ENCODE measurements at places on chromosomes 4 and X.

- DNase-seq: no peak
Observed at GRCh38 chrX:110133735-110134370, 130.9 kb downstream of the TMEM164 start.

GRCh38 chrX:21503593-21503992 is 129.4 kb downstream of the CNKSR2 start:
- DNase-seq: no peak

DNA sequence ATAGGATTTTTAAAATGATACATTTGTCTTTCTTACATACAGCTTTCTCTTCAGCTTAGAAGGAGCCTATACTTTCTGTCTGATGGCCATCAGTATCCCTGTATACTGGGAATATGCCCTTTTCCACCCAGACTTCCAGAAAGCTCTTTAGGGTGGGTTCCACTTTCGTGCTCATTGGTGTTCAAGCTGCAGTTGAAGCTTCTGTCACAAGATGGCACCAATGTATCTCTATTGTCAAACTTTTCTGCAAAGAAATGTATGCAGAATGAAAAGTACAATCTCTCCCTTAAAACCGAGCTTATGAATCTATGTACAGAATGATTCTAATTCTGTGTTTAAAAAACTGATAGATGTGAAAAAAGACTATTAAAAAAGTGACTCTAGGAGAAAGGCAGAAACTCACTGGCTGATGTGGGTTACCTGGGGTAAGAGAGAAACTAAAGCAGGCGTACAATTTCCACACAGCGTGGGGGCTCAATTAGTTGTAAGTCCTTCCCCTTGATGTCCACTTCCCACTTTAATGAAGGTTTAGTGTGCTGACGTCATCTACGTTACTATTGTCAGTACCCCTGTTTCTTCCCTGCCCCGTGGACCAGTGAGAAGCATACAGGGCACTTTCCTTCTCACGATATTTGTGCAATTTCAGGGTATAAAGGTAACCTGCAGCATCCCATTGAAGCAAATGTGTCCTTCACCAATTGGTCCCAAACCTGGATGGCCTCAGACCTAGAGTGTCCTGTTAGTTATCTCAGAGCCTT is 57.3 kb upstream of the TCEAL2 start:
- peak; percentile 7 for DNase-seq

GRCh38 chrX:39301036-39301435 is 499.8 kb downstream of the MID1IP1 start:
- DNase-seq: no peak

DNA sequence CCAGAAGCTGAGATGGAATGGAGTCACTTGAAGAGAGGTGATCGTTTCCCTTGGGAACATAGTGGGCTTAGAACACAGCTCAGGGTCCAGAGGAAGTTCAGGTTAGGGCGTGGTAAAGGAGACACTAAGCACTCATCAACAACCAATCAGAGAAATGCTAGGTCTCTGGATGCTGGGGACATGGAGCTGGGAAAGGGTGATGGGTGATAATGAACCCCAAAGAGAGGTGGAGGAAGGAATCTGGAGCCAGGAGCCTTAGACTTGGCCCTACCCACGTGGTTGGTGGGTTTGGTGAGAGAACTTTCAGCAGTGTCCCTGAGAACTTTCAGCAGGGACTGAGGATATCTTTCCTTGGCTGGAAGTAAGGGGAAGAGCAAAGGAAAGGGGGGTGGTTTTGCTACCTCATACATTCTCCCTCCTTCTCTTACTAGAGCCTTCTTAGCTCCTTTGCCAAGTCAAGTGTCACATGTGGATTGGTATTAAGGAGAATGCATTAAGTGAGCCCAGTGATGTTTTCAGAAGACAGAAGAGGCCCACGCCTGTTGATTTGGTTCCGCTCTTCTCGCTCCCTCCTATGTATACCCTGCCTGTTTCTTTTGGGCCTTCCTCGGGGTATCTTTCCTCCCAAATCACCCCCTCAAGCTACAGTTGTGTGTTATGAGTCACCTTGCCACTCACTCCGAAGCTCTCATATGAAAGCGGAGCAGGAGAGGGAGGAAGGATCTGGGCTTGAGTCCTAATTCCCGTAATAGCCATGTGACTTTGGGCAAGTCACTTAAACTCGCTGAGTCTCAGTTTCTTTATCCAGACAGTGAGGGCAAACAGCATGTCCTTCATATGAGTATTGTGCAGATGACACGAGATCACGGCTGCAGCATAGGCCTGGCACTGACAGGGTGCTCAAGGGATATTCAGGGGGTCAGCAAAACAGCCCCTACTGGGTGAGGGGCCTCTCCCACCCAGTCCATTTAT is 63.1 kb downstream of the TSC22D3 start:
- DNase-seq: no peak

DNA sequence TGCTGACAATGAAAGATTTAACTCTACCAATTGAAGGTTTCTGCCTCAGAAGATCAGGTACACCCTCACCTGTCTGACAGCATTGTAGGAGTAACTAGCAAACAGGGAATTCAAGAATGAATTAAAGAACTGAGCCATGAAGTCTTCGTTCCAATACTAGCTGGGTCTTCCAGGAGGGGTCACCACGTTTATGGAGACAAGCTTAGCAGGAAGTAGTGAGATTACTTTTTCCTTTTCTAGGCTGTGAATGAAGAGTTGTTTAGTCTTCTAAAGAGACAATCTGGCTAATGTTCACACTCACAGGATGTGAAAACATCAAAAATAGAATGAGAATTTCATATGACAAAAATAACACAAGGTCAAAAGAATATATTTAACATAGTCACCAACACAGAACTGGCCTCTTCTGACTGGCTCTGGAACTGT is 54.9 kb downstream of the REELD1 start:
- DNase-seq: no peak

DNA sequence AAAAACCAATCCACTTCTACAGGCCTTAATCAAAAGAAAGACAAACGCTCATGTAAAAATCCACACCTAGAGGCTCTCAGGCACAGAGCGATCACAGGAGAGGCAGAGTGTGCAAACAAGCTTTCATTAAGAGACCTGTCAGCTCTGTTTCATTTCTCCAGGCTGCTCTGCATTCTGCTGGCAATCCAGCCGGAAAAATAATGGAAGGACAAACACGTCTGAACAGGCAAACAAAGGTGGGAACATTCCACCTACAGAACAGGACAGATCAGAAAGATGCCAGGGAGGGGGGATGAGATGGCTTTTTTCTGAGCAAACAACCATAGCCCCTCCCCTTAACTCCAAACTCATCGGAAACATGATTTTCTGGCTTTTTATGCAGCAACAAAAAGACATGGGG is 9.7 kb downstream of the SOD3 start:
- DNase-seq: no peak

GRCh38 chrX:9378980-9379696 is 85.7 kb upstream of the TBL1X start:
- no peak for DNase-seq

DNA sequence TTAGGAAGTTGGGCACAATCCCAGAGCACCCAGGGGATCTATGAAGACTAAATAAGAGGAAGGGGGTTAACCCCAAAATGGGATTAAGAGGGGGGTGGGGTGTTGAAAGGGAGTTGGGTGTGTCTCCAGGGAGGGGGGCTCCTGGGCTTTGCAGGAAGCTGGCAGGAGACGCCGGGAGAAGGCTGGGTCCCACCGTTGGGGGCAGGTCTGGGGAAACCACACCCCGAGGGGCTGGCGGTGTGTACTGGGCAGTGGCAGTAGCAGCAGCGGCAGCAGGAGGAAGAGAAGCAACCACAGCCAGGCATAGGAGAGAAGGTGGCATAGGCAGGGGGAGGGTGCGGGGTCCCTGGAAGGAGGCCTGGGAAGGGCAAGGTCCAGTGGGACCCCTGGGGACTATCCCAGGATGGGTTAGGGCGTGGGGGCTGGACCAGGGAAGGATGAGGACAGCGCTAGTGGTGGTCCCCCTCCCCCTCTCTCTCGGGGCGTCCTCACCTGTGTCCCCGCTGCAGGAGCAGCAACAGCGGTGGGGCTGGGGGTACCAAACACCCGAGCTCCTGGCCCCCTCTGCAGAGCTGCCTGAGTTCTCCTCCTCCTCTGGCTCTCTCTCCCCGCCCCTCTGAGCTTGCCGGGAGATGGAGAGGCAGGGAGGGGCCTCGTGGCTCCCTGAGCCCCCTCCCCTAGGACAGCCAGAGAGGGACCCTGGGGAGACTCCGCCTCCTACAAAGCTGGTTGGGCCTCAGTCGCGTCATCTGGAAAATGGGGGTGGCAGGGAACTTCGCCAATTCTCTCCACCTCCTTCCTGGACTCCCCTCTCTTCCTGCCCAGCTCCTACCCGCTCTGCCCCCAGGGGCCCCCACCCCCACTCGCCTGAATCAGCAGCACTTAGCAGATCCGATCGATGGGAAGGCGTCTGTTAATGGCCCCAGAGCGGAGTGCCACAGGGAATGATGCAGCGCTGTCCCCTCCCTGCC is at the start of gene KCND1:
TSS of gene KCND1 (minus strand) at position 596 of the 971 bp plus-strand sequence. CDS start 1,573 bp downstream, outside the sequence.
- no peak for DNase-seq

- no peak for DNase-seq
Observed at GRCh38 chr4:24840826-24841543, 45.6 kb downstream of the SOD3 start.

GRCh38 chrX:108537005-108537404 is 97.4 kb downstream of the COL4A5 start:
- peak; percentile 15 for DNase-seq

DNA sequence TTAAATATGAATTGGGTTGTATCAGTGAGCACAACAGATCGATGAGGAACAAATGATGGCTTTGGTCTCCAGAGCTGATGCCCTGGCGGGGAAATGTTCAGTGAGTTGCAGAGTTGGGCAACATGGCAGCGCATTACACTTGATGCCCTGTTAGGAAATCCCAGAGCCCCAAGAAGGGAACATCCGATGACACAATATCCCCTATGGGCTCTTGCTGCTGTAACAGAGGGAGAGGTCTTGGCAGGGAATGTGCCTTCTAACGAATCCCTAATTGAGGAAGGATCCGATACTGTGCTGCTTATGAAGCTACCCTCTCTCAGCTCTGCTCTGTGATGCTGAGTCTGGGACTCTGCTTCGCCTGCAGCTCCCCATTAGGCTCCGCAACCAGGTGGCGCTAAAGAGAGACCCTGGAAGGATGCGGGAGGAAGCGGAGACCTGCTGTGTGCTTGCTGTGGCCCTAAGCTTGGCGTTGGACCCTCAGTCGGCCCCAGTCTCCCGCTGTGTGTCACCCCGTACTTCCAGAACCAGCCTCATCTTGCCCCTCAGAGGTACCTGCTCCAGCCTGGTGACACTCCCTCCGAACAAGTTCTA is 38.9 kb downstream of the PDHA1 start:
- peak; percentile 64 for DNase-seq

GRCh38 chr4:93855926-93856325 is 27.4 kb downstream of the ATOH1 start:
- no peak for DNase-seq

DNA sequence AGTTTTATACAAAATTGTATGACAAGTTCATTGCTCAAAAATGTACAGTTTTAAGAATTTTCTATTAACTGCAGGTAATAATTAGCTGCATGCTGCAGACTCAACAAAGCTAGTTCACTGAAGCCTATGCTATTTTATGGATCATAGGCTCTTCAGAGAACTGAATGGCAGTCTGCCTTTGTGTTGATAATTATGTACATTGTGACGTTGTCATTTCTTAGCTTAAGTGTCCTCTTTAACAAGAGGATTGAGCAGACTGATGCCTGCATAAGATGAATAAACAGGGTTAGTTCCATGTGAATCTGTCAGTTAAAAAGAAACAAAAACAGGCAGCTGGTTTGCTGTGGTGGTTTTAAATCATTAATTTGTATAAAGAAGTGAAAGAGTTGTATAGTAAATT is 131.0 kb downstream of the TET2 start:
- DNase-seq: no peak

DNA sequence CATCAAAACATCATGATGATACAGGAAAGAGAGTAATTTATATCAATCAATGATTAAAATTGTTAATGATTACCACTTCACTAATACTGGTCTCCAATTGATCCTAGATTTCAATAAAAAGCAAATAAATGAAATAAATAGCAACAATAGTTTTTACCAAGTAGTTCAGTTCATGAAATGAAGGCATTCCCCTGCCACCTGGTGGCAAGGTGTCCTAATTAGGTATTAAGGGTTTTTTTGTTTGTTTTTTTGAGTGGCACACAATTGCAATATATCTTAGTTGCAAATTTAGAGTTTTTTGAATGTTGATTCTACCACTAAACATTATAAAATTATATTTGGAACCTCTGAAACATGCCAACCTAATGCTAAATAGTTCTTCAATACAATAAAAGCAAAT is 157.4 kb upstream of the PDE5A start:
- DNase-seq: no peak

GRCh38 chrX:129618997-129619396 is 35.8 kb downstream of the APLN start:
- no peak for DNase-seq

GRCh38 chr4:113159942-113160545 is 110.6 kb downstream of the ANK2 start:
- no peak for DNase-seq

DNA sequence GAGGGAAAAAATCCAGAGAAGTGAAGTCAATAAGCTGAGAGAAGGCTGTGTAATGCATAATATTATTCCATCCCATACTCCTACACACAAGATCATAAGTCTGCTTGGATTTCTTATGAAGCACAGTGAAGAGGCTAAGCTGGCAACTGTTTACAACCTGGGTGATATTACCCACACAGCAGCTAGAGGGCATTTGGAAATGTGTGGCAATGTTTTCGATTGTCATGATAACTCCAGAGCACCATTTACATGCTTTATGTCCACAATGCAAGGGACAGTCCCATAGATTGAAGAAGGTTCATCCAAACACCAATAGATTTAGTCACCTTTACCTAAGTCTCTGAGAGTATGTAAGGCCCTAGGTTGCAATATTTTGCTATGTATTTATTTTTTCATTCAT is 412.2 kb downstream of the PPP3CA start:
- no peak for DNase-seq

GRCh38 chr4:41873380-41874295 is 61.6 kb upstream of the TMEM33 start:
- DNase-seq: no peak

DNA sequence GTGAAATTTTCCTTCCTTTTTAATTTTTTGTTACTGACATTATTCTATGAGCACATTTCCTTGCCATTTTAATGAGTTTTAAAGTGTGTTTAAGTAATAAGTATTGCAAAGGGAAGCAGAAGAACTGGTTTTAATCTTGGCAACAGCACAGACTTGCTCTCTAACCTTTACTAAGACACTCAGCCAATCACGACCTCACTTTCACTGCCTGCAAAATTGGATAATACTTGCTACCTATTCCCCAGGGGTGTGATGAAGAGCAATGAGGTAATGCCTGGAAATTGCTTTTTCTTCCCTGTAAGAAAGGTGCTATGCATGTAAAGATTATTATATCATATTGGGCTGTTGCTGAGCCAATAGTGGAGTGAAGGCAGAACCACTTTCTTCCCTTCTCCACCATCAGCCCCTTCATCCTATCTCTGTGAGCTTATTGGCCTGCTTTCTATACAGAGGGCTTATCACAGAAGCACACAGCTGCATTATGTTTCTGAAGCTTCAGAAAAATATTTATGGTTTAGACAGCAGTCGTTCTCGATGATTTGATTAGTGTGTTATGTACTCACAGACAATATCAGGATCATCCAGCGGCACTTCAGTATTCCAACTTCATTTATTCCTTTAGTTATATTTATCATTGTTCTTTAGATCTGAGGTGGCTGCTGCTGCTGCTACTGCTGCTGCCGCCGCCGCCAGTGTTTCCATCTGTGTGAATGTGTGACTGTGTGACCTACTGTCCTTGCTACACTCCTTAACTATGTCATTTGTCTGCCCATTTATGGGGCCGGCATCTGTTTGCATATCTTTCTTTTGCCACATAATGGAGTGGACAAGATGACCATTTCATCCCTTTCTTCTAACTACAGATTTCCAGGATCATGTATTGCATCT is 255.1 kb downstream of the C4orf33 start:
- no peak for DNase-seq

- no peak for DNase-seq
Observed at GRCh38 chr4:52853351-52853750, 8.8 kb upstream of the RASL11B start.

All from GM13976 (cell line).